Activated CD8-positive, alpha-beta memory T cell treated with anti-CD3 and anti-CD28 coated beads for 1 hour (primary cell): ENCODE measurements at places on chromosomes 3 and 15.

GRCh38 chr15:71469413-71469812 lies 340.9 kb upstream of the NR2E3 start:
- DNase-seq: no peak

DNA sequence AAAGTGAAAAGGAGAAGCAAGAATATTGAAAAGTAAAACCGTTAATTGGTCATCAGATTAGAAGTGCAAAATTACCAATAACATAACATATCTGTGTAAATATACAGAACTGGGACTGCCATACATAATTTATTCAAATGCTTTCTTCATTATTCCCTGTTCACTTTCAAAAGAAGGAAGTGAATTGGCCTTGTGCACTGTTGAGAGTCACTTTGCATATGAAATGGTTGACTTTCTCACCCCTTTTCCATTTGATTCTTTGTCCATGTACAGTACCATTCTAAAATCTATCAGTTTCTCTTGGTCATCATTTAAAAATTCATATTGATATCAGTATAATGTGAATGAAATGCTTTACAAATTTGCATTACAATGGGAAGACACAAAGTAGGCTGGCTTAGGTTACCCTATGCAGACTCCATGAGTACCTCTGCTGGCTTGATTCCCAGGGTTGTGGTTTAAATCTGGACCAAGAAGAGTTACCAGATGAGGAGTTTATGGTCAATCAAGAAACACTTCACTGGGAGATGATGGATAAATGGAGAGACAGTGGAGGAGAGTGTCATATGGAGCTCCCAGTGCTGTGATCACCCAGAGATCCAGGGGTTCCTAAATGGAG lies 210.9 kb upstream of the TOPAZ1 start:
- DNase-seq: no peak

GRCh38 chr15:38455092-38455491 lies 1.2 kb downstream of the FAM98B start:
- DNase-seq: no peak

DNA sequence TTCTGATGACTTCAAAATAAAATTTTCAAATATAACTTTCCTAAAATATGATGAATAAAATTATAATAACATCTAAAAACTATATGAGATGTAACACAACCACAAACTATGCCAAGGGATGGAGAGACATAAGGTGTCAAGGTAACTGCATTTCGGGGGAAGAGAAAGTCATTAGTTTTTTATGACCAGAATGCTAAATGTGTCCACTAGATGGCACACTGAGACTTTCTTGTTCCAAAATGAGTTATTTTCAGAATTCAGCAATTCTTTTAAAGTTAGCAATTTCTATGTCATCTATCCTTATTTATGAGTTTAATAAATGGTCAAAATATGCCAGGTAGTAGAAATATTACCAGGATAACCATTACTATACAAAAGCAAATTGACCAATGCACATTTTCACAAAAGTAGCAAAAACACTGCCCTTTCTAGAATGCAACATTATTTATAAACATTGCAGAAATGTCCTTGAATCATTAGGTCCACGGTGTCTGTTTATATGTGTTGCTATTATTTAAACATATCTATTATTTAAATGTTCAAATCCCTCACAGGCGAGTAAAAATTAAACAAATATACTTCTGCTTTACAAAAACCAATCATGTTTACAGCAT lies 374.2 kb downstream of the PLCL2 start:
- DNase-seq: no peak

- DNase-seq: no peak
Measured at GRCh38 chr15:84947947-84948830, 33.5 kb upstream of the PDE8A start.

DNA sequence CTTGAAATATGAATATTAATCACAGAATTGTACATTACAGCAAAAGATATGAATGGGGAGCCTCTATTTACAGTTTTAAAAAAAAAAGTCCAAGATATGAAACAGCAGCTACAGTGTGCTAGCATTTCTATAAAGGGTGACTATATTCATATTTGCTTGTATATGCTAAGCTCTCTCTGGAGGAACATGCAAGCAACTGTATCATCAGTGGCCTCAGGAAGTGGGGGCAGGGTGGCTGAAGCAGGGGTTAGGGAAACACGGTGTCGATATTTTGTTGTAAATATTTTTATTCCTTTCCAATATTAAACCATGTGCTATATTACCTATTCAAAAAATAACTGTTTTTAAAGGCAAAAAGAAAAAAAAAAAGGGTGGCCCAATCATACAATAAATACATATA lies 2.3 kb downstream of the UACA start:
- DNase-seq: no peak

DNA sequence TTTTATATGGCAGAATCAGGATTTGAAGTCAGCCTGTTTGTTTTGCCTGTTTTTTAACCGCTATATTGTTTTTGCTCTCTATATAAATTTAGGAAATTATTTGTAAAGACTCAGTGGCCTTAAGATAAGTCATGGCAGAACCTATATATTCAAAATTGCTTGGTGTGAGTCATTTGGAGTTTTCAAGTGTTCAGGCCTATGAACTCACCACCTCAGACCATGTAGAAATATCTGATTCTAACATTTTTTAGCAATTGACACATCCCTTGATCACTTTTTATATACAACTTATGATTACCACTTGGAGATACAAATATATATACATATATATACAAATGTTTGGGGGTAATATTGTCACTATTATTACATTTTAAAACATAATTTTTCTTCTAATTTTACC lies 95.7 kb downstream of the VGLL3 start:
- DNase-seq: no peak

GRCh38 chr15:89419370-89419984 lies 76.9 kb downstream of the RHCG start:
- DNase-seq: no peak

DNA sequence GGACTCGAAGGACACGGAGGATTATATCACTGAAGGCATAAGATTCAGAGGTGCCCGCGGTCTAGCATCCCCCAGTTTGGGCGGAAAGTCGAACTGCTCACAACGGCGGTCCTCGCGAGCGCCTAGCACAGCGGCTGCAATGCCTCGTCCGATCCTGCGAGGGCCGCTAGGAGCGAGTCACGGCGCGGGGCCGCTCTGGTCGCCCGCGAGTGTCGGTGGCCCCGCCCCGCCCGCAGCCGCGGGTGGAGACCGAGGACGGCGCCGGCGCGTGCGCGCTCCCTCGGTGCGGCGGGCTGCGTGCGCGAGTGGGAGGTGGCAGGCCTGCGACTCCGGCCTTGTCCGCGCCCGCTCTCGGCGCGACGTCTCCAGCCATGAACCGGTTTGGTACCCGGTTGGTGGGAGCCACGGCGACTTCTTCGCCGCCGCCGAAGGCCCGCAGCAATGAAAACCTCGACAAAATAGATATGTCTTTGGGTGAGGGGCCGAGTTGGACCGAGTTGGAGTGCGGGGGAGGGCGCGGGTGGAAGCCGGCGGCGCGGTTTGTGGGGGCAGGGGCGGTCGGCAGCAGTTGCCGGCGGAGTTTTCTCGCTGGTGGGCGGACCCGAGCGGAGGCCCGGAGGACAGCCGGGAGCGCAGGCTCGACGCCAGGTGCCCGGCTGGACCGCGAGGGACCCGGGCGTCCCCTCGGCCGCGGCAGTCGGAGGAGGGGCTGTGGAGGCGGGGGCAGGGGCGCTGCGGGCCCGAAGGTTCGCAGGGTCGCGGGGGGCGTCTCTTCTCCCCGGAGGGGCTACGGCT lies at the start of gene FYTTD1:
Gene FYTTD1, plus strand, starts transcription at position 283 of the 795 bp plus-strand sequence. Its CDS starts 89 bp downstream, at position 372.
- DNase-seq: peak; percentile 85

DNA sequence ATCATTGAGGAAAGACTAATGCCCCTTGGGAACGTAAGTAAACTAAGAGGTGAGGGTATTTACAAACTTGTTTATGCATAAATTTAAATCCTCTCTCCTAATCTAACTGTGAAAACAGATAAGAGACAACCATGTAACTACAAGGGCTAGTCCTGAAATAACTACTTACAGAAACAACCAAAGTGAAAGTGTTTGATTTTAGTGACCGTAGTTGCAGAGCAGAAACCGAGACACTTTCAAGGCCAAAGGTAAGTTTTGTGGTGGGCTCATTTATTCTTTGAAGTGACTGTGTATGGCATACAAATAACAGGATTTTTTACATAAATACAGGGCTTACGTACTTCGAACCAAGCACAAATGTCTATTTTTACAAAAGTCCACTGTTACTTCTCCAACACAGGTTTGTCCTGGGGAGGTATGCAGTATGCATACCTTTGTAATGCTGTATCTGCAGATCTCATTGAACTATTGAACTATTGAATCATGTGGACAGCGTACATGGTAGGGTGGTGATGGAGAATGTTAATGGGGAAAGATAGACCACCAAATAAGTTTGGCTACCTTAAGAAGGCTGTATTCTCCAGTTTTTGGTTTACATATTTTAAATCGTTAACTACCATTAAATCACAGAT lies 99.6 kb upstream of the RBMS3 start:
- no peak for DNase-seq

DNA sequence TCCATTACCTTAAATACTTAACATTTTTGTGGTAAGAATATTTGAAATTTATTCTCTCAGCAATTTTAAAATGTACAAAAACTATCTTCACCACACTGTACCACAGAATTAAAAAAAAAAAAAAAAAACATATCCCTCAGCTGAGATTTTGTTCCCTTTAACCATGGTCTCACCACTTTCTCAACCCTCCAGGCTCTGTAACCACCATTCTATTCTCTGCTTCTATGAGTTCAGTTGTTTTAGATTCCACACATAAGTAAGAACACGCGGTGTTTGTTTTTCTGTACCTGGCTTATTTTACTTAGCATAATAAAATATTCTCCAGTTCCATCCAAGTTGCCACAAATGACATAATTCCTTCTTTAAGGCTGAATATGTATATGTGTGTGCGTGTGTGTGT lies 41.5 kb downstream of the CSNK1G1 start:
- DNase-seq: no peak

DNA sequence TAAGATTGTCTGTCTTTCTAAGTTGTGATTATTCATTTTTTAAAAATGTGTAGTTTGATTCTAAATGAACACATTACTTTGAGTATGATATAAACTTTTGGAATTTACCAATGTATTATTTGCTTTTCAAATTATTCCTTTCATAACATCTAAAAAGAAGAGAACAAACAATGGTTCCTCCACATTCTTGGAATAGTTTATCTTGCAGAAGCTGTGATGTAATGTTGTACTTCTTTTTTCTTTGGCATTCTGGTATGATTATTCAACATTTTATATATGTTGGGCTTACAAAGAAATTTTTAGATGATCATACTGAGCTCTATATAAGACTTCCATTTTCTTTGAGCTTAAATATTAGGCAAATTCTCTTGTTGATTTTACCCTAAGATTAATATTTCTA lies 419.2 kb downstream of the DIPK2A start:
- DNase-seq: no peak

DNA sequence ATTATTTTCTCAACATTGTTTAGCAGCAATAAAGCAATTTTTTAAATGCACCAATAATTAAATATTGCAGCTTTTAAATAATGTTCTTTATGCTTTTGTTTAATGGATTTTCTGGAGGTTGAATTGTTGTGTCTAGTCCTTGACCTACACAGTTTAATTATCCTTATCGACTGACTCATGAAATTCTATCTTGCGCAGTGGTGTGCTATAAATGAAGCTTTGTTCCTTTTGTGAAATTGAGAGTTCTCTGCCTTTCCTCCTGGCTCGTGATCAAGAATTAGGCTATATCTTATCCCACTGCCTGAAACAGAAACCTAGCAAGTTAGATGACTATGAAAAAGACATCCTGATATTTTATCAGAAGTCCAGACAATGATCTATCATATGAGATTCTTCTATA lies 37.0 kb upstream of the PIK3R4 start:
- no peak for DNase-seq

DNA sequence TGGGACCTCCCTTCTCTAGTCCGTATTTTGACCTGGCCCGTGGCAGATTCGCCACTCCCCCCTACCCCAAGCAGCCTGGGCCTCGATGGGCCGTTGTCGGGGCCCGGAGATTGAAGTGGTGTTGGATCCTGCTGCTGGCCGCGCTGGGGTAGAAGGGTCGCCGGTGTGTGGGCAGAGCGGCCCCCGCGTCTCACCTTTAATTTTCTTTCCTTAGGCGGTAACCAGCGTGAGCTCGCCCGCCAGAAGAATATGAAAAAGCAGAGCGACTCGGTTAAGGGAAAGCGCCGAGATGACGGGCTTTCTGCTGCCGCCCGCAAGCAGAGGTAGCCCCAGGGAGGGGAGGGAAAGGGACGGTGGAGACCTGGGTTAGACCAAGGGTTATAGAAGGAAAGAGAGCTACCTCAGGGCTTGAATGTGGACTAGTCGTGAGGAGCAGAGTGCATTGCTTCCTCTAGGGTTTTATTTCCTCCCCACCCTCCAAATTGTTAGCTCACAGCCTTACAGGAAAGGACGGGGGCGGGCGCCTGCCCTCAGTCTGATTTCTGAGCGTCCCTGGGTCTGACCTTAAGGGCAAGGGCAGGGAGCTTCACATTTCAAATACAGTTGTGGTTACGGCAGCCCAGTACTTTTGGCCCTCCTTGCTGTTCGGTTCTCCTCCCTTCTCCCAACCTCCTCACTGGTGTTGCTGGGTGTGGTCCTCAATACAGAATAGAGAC lies 799 bp downstream of the SERF2 start:
- no peak for DNase-seq

DNA sequence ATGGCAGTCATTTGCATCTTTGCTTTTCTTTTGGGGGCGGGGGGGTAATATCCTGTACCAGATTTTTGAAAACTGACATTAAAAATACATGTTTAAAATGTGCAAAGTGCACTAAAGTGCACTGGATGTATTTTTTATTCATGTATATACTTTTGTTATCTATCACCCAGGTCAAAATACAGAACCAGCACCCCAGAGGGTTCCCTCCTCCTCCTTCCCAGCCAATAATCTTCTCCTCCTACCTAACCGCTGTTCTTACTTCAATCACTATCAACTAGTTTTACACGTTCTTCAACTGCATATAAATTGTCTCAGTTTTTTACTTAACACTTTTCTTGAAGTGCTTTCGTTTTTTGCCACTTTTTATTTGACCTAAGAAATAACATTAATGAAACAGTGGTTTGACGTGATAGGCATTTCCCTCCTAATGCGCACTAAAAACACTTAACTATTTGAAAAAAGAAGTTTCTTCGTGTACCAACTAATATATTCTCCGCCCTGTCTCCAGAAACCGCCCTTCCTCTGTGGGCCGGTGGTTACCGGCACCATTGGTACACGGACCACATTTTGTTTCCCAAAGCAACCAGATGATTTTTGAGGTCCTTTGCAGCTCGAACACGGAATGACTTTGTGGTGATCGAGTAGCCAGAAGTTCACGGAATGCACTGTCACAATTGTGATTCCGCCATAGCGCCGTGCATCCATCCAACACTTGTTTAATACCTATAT lies 836 bp upstream of the AKAP13 start:
- DNase-seq: peak; percentile 8

- DNase-seq: no peak
Measured at GRCh38 chr3:15300323-15301078, 31.9 kb downstream of the SH3BP5 start.

DNA sequence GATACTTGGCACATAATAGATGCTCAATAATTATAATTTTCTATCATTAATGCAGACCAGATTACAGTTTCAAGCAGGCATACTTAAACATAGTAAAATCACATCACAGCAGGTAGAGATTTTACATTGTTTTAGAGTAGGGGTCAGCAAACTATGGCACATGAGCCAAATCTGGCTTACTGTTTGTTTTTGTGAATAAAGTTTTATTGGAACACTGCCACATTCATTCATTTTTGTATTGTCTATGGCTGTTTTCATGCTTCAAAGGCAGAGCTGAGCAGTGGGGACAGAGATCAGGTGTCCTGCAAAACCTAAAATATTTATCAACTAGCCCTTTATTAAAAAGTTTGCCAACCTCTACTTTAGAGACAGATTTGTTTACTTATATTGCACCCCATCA lies 189.6 kb upstream of the MRPL3 start:
- DNase-seq: no peak
